ENCODE measurements at places on chromosomes 12 and 14. TPM values are rescaled to one million over a fixed set of nuclear protein-coding genes. Genes with fewer than 3 reads are reported as not detected.
A peak's percentile ranks its signal among the peaks of the same experiment; 100 is the strongest.

Gene FAM90A1
- not detected for total RNA-seq

Gene SERPINA1
- total RNA-seq = 2.6 TPM

Gene SLCO1B3
- total RNA-seq = not detected

GRCh38 chr12:125129179-125129571, 63.9 kb downstream of the AACS start:
- H3K36me3 ChIP-seq = no peaks in the 10 kb centered on the region
- H3K27me3 ChIP-seq = no peaks in the 10 kb centered on the region
- no peak overlapping the region for H3K4me3 ChIP-seq
- peaks cover 10% of the 10 kb centered on the region for H3K4me1 ChIP-seq
- H3K27ac ChIP-seq = no peak overlapping the region

DNA sequence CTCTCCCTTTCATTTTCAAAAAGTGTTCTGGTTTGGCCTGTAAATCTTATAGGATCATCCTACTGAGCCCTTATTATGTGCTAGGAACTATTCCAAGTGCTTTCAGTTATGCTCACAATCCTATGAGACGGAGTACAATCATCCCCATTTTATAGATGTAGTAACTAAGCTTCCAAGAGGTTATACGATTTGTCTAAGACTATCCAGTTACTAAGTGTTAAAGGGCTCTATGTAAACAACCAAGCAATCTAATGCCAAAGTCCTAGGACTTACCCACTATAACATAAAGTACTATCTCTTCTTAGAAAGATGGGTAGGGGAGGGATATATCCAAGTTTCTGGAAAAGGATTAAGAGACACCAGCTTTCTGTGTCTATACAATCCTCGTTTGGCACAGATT, 6.7 kb downstream of the CFL2 start:
- peaks cover 30% of the 10 kb centered on the region for H3K4me1 ChIP-seq
- H3K27me3 ChIP-seq = no peaks in the 10 kb centered on the region
- H3K27ac ChIP-seq = peak overlapping the region; percentile 51
- DNase-seq = no peak
- H3K4me3 ChIP-seq = no peak overlapping the region

DNA sequence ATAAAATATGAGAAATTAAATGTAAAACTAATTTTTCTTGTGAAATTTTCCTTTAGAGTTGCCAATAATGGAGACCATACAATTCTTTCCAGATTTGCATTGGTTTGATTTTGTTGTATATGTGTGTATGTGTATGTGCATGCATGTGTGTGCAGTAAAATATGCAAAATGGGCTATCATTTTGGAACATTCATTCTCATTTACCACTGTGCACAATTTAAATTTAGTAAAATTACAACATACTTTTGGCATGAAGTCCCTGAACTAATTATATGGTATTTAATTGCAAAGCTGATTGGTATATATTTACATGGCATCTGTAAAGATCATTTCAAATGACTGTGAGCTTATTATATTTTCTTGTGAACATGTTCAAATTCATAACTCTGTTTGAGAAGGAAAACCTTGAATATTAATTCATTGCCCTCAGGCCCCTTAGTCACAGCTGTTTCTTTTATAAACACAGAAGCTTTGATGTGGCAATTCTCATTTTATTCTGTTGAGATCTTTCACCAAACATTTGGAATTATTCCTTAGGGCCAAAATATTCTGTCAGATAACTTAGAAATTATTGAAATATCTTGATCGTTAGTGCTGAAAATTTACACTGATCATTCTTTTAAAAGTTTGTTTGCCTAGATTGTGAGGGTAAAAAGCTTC, 17.6 kb downstream of the KERA start:
- no peaks in the 10 kb centered on the region for H3K36me3 ChIP-seq
- H3K4me3 ChIP-seq = no peak overlapping the region
- H3K4me1 ChIP-seq = no peaks in the 10 kb centered on the region
- H3K27me3 ChIP-seq = no peaks in the 10 kb centered on the region
